Ammon's horn (tissue), 1 donor: ENCODE measurements at places on chromosomes 12 and 14.

DNA sequence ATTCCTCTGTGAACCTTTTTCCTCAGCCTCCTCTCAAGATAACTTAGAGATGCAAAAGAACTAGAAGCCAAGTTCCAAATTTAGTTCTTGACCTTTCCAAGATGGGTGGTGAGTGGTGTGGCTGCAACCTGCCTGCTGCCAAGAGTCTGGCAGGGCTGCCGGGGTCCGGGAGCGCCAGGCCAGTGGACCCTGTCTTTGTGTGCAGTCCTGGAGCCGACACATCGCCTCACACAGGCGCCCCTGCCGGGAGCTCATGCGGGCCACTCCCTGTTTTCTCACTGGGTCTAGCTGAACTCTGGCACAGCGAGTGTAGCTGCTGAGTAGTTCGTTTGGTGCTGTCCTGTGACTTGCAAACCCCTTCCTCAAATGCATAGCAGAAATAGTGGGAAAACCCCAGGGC lies 84.9 kb downstream of the CACNA1C start:
- no peak for DNase-seq

DNA sequence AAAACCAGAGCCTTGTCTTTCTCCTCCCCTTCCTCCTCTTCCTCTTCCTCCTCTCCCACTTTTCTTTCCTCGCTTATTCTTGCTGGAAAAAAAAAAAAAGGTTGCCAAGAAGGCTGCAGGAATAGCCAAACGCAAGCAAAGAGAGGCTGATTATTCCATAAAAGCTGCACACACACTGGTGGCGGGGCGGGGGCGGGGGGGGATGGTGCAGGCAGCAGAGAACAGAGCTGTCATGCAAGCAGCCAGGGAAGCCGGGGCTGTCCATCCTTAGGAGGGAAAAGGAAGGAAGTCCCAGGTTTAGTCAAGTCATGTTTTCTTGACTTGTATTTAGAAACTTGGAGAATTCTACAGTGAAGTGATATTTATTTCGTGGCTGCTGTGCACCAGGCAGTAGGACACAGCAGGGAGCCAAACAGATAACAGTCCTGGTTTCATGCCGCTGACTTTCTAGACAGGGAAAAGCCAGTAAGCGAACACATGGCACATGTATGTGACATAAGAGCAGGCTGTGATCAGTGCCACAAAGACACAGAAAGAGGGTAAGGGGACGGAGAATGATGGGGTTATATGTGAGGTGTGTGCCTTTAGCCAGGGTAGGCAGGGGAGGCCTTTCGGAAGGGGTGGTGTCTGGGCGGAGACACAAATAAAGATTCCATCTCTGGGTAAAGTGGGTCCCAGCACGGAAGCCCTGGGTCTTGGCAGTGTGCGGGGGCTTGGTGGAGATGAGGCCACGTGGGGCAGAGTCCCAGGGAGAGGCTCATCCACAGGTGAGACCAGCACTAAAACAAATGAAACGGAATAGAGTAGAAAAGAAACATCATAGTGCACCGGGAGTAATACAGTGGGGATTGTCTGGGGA lies 56.6 kb upstream of the SCN8A start:
- DNase-seq = no peak

DNA sequence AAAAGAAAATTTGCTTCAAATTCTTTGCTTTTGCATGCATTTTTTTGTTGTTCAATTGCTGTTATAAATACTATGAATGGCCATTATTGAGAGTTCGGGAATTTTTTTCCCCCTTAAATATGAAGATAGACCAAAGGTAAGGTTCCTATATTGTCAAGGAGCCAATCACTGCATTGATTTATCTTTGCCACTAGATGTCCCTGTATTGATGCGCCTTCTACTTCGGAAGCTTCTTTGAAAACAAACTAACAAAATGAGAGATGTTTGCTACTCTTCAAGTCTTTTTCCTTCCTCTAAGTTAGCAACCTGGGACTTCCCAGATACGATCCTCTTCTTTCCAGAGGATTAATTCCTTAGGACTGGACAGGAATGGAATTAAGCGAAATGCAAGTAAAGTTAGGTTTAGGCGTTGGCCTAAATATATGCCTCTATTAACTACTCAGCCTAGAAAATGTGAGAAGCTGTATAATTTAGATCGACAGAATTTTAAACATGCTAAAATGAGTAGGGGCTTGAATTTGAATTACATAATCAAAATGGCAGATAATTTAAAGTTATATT lies 318.1 kb downstream of the AEBP2 start:
- DNase-seq = peak; percentile 25

- no peak for DNase-seq
Observed at GRCh38 chr12:54390668-54391551, 6.4 kb upstream of the ZNF385A start.

DNA sequence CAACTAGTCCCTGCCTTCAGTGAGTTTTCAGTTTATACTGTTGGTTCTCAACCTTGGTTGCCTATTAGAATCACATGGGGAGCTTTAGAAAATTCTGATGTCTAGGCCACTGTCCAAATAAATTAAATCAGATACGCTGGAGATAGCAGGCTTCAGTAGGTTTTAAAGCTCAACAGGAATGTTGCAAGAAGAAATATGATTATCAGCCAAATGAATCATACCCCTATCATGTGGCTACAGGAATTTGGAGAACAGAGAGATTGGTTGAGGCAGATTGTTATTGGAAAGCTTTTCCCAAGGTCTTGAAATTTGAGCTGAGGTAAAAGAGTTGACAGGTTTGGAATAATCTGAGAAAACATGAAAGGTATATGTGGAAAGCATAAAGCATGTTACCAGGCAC lies 125.3 kb downstream of the WIF1 start:
- no peak for DNase-seq

DNA sequence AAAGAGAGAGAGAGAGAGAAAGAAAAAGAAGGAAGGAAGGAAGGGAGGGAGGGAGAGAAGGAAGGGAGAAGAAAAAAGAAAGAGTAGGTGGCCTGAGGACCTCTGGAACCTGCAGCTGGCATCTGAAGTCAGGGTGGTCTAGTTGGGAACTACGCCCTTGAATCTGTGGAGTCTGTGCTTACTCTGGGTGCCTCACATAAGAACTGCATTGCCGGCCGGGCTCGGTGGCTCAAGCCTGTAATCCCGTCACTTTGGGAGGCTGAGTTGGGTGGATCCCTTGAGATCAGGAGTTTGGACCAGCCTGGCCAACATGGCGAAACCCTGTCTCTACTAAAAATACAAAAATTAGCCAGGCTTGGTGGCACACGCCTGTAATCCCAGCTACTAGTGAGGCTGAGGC lies 10.0 kb upstream of the NRDE2 start:
- no peak for DNase-seq

DNA sequence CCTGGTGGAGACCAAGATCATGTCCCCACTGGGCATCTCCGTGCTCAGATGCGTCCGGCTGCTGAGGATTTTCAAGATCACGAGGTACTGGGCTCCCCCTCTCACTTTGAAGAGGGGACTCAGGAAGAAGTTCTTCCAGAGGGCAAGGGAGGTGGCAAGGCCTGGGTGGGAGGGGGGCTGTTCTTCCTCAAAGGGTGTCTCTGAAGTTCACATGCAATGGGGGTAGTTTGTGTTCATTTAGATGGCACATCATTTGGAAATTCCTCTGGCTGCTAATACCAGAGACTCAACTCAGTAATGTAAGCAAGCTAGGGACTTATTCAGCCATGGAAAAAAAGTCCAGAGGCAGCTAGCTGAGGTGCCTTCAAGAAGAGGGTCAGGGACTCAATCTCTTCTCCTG lies 227.1 kb upstream of the FKBP4 start:
- DNase-seq = no peak

- no peak for DNase-seq
Observed at GRCh38 chr12:24252602-24253001, 303.1 kb upstream of the SOX5 start.

DNA sequence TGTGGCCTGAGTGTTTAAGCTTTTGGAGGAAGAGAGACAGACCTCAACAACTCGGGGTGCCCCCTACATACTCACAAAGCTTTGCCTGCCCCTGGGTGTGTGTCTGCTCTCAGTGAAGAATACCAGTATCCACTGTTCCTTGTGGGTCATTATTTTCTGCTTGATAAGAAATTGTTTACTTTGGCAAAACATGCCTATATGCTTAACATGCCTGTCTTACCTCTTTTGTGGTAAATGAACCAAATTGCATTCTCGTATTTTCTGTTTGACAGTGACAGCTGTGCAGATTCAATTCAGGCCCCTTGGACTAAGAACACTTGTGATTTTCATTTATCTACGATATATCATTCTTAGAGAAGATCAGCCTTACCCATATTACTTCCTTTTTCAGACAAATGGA lies 50.6 kb upstream of the REP15 start:
- no peak for DNase-seq

- no peak for DNase-seq
Observed at GRCh38 chr14:26403760-26404159, 194.1 kb downstream of the NOVA1 start.

GRCh38 chr12:95624589-95624988 lies 73.3 kb upstream of the USP44 start:
- no peak for DNase-seq

- DNase-seq = no peak
Observed at GRCh38 chr14:23047034-23047634, 5.1 kb downstream of the PSMB11 start.

DNA sequence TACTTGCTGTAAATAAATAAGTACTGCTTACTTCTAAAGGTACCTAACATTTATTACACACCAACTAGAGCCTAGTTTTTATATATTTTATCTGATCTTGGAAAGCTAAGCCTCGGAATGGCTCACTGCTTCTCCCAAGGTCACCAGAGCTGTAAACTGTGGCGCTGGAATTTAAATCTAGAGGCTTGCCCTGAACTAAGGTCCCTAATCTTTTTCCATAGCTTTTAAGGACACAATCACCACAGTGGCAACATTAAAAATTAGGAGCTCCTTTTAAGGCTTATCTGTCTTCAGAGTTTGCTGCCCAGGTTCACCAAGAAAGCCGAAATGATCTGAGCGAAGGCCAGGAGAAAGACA lies 670 bp downstream of the CCNB1IP1 start:
- no peak for DNase-seq

DNA sequence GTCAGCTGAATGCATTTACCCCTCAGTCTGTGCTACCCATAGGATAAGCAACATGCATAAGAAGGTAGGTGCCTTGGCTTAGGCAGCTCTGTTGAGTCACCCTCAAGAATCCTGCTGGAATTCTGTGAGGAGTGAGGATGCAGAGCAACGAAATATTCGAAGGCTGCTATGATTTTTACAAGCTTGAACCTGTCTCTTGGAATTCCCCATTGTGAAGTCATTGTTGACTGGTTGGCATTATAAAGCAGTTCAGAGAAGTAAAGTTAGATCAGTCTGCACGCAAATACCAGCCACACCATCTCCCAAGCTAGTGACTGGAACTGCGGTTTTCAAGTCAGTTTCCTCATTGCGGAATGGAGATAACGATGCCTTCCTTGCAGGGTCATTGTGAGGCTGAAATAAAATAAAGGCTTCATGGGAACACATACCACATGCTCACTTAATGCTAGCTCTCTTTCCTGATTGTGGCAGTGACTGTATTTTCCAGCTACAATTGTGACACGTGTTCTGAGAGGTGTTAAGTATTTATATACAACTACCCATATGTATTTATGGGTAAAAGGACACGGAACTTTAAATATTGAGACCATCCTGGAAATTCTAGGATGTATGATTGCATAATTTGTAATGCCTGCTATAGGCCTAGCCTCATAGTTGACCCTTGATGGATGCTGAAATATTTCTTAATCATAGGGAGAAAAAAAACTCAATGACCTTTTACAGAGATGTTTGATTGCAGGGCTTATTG lies 96.7 kb downstream of the ETV6 start:
- peak; percentile 58 for DNase-seq

- DNase-seq = no peak
Observed at GRCh38 chr14:90721619-90722305, 94.5 kb downstream of the TTC7B start.

DNA sequence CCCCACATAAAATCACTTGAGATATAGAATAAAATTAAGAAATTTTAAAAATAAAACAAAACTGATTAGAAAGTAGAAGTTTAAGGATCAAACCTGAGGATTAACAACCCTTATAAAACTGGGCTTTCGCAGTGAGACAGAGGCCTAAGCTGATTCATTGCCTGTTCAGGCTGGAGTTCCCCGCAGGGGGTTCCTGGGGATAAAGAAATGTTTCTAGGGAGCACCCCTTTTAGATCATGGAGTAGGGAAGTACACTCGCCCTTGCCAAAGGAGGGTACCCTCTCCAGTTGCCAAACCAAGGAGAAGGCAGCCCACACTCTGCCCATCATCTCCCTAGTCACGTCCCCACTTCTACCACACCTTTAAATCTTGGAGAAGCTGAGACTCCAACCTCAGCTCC lies 6.8 kb downstream of the GLIPR1 start:
- DNase-seq = no peak

DNA sequence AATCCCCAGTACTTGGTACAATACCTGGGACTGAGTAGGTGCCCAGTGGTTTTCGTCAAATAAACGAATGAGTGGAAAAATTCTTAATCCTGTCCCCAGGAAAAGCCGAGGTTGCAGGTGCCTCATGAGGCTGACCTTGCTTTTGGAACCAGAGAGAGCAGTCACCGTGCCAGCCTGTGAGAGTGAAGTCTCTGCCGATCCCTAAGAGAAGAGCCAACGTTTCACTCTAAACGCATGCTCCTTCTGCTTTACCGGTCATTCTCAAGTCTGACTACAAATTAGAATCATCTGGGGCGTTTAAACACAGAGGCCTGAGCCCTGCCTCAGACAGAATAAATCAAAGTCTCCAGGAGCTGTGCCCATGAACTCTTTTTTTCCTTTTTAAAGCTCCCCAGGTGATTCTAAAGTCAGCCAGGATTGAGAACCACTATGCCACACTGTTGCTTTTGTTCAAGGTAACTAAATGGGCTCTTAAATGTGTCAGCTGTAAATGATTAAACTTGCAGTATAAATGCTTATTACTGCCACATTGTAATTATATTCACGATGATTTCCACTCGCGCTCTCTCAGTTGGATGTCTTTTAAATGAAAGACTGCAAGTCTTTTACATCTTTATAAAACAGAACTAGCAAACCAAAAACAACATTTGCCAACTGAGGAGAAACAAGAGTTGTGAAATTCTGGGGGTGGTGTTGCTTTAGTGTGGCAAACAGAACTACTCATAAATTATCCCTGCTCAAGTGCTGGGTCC lies 26.9 kb downstream of the TCP11L2 start:
- peak; percentile 38 for DNase-seq

DNA sequence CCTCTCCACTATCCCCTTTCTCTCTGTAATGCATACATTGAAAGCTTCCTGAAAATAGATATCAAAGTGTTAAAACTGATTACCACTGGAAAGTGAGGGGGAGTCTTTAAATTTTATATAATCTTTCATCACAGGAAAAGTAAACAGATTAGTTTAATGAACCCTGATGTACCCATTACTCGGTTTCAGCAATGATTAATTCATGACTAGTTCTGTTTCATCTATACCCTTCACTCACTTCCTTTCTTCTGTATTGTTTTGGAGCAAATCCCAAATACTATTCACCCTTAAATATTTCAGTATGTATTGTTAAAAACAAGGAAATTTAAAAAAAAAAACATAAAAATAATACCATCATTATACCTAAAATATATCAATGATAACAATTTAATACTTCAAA lies 67.3 kb upstream of the TMCC3 start:
- DNase-seq = no peak
